Fibroblast of lung (primary cell): ENCODE measurements at places on chromosomes 12 and 14. TPM values are rescaled to one million over a fixed set of nuclear protein-coding genes. Genes with fewer than 3 reads are reported as not detected.
A peak's percentile ranks its signal among the peaks of the same experiment; 100 is the strongest.

GRCh38 chr12:14970473-14970872, 2.4 kb upstream of the PDE6H start:
- DNase-seq, result peak; percentile 40

The KRT75 gene
- polyA plus RNA-seq, result not detected in 2 replicates

GRCh38 chr12:103114296-103115055, 157.0 kb downstream of the ASCL1 start:
- DNase-seq, result no peak

DNA sequence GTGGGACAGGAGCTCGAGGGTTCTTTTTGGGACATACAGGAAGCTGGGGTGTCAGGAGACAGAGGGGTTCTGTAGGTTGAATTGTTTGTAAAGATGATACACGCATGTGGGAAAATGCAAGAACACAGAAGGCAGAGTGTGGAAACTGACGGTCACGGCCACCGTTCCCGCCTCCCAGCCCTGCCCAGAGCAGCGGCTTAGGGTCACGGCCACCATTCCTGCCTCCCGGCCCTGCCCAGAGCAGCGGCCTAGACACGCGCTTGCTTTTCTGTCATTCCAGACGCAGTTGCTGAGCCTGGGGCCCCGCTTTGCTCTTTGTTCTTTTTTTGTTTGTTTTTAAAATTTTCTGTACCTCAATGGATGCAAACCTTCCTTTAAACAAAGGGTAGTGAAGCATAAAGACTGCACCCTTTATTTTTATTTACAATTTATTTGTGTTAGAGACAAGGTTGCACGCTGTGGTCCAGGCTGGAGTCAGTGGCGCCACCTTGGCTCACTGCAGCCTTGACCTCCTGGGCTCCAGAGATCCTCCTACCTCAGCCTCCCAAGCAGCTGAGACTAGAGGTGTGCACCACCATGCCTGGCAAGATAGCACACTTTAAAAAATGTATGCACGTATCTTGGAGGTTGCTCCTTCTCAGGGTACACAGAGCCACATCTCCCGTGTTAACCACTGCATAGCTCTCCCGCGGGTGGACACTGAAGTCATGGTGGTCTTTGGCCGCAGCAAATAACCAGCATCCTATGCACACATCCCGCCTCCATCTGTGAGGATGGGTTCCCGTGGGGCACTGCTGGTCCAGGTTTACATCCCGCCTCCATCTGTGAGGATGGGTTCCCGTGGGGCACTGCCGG, 142.3 kb downstream of the ADGRD1 start:
- no peak for DNase-seq

DNA sequence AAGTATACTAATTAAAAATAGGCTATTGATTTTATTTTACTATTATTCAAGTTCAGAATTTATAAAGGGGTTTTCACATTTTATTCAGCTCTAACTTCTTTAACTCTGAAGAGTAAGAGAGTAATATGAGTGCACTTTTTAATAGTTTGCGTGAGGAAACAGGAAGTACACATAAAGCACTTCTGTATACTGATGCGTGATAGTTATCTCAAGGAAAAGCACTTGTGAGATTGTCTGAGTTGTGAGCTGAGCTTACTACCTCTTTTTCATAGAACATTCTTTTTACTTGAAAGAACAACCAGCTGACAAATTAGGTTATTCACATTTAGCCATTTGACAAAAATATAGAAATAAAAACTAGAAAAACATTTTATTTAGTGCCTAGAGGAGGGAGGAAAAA, 1.9 kb downstream of the RAD51AP1 start:
- DNase-seq, result no peak

DNA sequence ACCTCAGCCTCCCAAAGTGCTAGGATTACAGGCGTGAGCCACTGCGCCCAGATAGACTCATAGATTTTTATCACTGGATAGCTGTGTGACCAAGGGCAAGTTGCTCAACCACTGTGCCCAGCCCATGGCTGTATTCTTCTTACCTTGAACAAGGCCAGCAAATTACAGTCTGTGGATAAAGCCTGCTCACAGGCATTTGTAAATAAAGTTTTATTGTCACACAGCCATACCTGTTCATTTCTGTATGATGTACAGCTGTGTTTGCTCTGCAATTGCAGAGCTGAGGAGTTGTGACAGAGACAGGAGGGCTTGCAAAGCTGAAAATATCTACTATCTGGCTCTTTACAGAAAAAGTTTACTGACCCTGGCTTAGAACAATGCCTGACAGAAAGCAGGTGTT, 35.2 kb upstream of the LHX5 start:
- DNase-seq, result no peak

GRCh38 chr12:98352835-98353234, 162.6 kb upstream of the TMPO start:
- DNase-seq, result no peak

The POTEM gene
- polyA plus RNA-seq, result not detected in 2 replicates

The HOXC9 gene
- 0.21 and 0.24 TPM in 2 replicates for polyA plus RNA-seq

The SOCS2 gene
- 69.1 and 113 TPM in 2 replicates for polyA plus RNA-seq

The SVOP gene
- not detected in 2 replicates for polyA plus RNA-seq

DNA sequence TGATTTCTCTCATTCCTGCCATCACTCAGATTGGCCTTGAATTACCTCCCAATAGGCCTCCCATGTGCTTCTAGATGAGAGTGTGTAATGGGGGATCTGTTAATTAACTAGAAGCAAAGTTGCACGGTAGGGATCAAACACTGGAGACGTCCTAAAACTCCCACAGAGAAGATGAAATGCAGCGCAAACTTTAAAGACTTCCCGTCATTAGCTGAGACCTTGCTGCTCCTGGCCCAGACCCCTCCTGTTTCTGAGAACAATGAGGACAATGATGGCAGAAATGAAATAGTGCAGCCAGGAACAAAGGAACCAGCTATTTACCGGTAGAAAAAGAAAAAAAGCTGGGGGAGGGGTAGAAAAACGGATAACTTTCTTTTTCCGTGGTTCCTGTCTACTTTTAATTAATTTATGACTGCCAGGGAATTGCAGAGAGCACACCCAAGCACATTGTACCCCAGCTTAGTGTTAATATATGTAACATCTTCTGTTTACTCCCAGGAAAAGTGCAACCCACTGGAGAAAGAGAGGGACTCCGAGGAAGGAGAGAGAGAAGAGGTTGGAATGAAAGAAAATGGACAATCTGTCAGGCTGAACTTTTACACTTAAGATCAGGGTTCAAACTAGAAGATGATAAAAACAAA, 280.7 kb upstream of the SOX5 start:
- DNase-seq, result no peak

- peak; percentile 71 for DNase-seq
Observed at GRCh38 chr12:106115440-106115839, 23.3 kb downstream of the NUAK1 start.

DNA sequence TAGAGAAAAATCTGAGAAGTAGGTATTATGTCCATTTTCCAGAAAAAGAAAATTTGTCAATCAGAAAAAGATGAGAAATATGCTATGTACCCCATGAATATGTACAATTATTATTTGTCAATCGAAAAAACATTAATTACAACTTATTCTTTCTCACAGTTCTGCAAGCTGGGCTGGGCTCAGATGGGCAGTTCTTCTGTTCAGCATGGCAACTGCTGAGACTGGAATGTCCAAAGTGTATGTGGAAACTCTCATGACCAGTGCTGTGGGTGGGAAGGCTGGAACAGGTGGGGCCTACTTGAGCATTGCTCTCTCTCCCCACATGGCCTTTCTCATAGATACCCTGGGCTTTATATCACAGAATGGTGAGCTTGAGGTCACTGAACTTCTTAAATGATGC, 450.3 kb upstream of the TBX3 start:
- no peak for DNase-seq

DNA sequence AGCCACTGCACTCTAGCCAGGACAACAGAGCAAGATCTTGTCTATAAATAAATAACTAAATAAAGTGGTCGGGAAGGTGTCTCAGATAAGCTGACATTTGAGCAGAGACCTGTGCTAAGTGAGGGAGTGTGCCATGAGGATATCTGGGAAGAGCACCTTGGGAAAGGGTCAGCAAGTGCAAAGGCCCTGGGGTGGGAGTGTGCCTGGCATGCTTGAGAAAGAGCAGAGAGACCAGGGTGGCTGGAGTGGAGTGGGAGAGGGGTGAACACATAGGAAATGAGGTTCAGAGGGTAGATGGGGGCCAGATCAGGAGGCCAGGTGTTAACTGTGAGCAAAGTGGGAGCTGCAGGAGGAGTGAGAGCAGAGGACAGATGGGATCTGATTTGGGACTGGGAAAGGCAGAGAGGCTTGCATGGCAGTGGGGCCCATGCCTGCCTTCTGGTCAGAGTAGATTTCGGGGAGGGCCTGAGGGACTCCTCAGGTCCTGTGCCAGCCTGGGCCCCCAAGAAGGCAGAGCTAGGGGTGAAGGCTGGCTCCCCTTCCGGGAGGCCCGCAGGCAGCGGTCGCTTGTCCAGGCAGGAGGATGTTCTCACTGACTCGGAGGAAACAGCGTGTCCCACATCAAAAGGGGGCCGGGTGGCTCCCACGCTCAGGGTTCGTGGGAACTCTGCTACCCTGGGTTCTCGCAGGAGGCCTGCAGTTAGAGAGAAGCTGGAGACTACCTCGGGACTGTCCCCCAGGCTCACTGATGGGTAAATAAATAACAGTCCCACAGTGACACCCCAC, 32.6 kb downstream of the DTX1 start:
- DNase-seq, result no peak

- peak; percentile 59 for DNase-seq
Observed at GRCh38 chr12:95942524-95943329, at the start of gene CCDC38. CCDC38 (minus strand) TSS chr12:95942614; CDS start chr12:95936509, 6,105 bp downstream.

GRCh38 chr12:27682534-27682933, 13.7 kb upstream of the REP15 start:
- DNase-seq, result peak; percentile 15

DNA sequence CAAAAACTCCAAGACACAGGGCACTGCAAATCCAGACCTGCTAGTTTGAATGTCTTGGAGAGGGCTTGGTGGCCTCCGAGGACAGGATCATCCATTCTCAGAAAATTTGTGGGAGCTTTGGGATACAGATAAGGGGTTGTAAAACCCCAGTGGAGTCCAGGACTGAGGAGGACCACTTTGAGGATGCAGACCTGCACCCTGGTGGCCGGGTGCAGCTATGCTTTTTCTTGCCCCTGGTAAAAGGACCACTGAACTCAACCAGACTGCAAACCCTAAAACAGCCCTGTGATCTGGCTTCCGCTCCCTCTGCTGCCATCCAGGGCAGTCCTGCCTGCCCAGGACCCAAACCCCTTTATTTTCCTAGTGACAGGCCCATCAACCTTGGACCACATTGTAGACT, 169.5 kb upstream of the DAAM1 start:
- DNase-seq, result no peak

GRCh38 chr12:107435520-107435919, 250.1 kb upstream of the PWP1 start:
- no peak for DNase-seq

GRCh38 chr12:119634743-119635142, 33.2 kb upstream of the PRKAB1 start:
- no peak for DNase-seq

The SERPINA4 gene
- not detected in 2 replicates for polyA plus RNA-seq

DNA sequence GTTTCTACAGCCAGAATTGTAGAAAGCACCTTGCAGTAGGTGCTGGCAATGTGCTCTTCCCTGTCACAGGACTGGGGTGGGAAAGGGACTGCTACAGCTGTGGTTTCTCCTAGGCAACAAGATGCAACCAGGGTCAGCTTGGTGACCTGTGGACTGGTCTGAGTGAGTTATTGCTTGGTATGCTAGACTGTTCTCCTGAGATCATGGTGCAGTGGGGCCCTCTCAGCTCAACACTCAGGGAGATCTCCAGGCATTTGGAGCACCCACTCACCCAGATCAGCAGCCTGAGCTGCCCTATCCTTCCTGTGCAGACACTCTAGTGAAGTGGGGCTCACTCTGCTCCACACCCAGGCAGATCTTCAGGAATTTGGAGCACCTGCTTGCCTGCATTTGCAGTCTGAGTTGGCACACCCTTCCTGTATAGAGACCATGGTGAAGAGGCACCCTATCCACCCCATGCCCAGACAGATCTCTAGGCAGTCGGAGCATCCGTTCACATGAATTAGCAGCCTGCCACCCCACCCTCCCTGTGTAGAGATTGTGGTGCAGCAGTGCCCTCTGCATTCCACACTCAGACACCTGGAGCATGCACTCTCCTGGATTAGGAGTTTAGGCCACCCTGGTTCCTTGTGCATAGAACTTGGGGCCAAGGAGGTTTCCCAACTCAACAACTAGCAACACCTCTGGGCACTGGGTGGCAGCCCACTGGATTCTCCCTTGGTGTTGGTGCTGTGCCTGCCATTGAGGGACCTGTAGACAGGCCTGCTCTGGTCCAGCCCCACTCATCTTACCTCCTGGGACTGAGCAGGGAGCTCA, 3.8 kb upstream of the FAM186B start:
- no peak for DNase-seq

DNA sequence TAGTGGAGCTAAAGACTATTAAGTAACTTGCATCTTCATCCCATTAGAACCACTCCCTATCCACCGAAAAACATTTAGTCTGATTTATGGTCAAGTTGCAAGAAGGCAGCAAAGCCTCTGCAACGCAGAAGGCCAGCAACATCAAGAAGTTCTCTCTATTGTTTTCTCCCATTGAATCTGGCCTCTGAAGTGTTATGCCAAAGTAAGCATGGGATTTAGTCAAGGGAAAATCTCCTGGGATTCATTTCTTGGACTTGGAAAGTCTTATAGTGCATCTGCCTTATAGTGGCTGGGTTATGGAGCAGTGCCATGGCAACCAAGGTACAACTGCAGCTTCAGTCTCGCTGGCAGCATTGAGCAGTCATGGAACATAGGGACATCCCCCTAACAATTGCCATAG, 87.7 kb upstream of the KRR1 start:
- no peak for DNase-seq
